HT-29 (cell line): ENCODE measurements at places on chromosomes 3 and 15. TPM values are rescaled to one million over a fixed set of nuclear protein-coding genes. Genes with fewer than 3 reads are reported as not detected.

The P2RY12 gene
- not detected in 2 replicates for total RNA-seq

The TM6SF1 gene
- not detected in 2 replicates for total RNA-seq

The DISP2 gene
- total RNA-seq = 0.81 and 1.3 TPM in 2 replicates

The SCAANT1 gene
- total RNA-seq = not detected in 2 replicates

The SYNPR gene
- not detected in 2 replicates for total RNA-seq

GRCh38 chr3:61561374-61562041 lies at the start of gene PTPRG:
PTPRG (plus strand) TSS chr3:61561571; CDS start chr3:61562288, 717 bp downstream.
- peak; percentile 16 for DNase-seq

DNA sequence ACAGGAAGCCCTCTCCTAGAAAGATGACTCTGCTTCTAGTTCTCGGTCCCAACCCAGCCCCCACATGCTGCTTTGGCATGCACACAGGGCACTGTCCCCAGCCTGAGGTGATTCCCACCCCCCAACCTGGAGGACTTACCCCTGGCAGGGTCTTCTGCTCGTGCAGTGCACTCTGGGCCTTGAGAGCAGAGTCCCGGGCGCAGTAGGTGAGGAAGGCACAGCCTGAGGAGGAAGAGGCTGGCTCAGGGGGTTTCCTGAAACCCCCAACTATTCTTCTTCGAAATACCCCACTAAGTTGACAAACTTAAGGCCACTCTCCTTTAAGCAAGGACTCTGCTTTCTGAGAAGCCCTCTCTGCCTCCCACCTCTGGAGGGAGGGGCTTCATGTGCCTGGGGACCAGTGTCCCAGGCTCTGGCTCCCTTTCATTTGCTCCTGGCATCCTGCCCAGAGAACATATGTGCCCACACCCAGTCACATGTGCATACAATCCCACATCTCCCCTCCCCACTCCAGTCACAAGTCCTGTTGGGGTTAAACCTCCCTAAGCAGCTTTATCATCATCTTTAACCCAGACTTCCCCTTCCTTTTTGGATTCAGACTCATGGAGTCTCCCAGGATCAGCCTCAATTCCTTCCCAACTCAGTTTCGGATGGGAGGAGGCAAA lies 4.1 kb downstream of the CELF6 start:
- no peak for DNase-seq

DNA sequence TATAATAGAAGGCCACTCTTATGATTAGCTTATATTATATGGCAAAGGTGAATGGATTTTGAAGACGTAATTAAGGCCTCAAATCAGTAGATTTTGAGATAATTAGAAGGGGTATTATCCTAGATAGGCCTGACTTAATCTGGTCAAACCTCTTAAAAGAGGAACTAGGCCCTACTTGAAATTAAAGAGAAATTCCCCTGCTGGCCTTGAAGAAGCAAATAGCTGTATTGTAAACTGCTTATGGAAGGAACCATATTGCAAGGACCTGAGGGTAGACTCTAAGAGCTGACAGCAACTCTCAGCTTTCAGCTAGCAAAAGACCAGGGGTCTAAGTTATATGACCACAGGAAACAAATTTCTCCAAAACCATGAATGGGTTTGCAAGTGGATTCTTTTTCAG lies 219.0 kb upstream of the ONECUT1 start:
- no peak for DNase-seq

GRCh38 chr15:29070471-29071231 lies 184.9 kb downstream of the APBA2 start:
- DNase-seq = no peak

DNA sequence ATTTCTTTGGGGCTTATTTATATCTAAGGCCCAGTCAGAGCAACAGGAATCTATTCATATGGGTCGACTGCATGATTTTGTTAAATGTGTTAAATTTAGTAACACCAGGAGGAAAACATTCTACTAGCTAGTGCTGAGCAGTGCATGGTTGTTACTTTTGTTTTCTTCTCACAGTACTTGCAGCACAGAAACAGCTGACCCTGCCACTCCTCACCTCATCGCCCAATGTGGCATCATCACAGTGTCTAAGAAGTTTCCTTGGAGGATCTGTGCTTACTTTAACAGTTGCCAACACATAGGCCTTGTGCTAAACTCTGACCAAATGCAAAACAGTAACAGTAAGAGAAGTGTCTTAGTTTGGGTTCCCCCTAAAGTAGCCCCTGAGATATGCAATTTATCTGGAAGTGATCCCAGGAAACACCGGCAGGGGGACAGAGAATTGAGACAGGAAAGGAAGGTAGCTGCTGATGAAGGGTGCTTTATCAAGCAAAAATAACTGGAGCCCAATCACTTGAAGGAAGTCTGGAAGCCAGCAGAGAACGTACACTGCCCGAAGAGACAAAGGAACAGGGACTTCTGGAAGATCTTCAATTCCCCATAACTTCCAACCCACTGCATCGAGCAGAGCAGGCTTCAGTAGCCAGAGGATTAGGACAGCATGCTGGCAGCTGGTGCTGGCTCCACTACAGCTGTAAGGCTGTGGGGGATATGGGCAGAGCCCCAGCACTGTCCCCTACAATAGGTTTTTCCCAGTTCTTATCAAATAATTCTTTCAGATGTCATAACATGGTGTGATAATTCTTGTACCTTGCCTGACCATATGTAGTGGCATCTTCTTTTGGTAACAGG lies 36.0 kb upstream of the ULK4 start:
- no peak for DNase-seq

DNA sequence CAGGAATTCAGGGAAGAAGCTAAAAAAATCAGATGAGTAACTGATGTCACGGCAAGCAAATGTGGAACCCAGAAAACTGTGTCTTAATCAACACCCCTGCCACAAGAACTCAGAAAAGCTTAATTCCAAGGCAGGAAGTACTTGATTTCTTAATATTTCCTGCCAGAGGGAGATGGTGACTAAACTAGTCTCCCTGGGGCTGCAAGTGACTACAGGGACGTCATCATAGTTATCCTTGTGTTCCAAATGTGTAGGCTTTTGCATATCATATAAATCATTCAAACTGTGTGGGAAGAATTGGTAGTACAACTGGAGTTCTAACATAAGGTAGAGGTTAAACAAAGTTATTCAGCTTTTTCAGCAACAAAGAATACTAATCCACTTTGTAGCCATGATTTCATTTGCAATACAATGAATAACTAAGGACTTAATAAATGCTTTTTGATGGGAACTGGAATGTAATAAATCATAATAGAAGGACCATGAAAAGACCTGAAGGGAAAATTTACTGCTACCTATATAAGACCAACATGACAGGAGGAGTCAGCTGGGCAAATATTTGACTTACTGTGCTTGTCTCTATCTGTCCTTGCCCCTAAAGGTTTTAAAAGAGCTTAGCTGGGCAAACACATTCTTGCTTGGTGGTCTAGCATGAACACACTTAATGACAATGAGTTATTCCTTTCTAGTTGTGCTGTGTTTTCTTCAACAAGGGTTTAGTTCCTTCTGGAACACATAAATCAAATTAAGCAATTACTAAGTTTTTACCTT lies 76.0 kb upstream of the NECTIN3 start:
- no peak for DNase-seq

DNA sequence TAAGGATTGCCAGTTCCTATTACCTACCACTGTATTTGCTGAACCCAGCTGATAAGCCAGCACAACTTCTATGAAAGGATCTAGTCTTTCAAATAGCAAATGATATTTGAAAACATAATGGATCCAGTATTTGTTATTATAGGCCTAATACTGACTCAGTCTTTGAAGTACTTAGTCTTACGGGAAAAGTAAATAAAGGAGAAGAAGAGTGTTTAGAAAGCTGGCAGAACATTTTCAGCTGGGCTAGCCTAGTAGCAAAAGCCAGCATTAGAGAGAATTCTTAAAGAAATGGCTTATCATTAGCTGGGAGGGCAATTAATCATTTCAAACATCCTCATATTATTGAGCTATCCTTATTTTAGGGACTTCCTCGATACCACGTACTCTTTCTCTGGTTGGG lies 101.4 kb upstream of the GOLIM4 start:
- no peak for DNase-seq

DNA sequence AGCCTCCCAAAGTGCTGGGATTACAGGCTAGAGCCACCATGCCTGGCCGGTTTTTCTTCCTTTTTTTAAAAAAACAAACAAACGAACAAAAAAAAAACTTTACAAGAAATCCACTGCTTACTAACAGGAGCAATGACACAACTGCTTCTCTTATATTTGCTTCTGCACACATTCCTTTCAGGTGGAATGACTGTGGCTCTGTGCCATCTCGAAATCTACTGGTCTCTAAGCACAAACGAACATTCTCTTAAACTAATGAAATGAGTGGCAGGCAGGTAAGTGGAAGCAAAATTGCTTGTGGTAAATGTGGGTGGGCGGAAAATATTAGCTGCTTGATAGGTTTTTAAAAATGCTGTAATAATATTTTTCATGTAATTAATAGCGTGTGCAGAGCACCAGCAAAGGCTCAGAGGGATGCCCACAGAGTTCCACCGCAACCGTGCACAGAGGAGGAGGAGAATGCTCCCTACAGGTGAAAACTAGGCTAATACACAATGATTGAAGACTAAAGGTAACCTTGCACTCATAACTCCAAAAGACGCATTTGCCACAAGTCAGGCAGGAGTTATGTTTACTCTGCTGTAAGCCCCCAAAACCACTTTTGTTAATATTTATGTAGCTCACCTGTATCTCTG lies 77.4 kb downstream of the LSAMP start:
- no peak for DNase-seq

DNA sequence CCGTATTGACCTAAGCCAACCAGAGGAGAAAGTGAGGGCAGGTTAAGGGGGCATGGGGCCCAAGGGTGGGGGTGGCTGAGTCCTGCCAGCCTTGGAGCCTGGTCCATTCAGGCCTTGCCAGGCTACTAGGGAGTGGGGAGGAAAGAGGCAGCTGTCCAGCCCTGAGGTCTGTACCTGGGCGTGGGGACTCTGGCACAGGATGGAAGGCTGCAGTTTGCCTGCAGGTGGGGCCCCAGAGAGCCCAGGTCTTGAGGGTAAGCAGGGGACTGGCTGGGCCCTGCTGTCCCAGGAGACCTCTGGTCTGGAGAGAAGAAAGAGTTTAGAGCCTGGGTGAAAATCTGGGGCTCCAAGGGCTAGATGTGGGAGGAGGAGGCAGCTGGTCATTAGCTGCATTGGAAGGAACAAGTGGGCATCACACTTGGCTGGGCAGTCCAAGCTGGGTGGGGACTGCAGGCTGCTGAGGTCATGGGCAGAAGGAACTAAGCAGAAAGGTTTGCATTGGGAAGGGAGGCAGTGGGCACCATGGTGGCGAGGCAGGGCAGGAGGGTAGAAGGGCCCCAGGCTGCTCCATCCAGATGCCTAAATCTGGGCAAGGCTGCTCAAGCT lies 108.4 kb downstream of the OXNAD1 start:
- DNase-seq = no peak

DNA sequence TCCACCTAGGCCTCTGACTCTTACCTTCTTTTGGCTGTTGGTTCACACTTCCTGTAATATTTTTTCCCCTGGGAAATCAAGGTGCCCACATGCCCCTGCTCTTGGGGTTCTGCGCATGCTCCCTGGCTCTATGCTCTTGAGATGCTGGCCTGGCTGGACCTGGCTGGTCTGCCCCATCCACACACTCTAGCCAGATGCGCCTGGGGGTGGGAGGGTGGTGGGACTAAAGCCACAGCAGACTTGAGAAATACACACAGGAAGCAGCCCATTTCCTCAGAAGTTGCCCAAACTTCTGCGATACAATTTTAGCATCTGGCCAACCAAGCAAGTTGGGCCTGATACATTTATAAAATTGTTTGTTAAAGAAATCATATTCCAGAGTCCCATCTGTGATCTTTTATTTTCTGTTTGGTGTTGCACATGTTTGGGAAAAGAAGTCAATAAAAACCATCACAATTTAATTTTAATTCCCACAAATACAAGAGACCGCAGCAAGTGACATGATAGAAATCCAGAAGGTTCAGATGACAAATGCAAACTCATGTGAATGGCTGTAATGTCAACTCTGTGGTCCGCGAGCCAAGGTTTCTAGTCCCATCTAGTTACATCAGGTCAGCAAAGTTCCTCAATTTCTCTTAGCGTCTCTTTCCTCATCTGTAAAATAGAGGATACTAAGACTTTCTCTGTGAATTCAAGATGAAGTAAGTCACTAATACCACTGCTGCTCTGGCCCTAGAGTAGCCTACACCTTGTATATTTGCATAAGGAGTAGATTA lies 55.9 kb upstream of the MEF2A start:
- no peak for DNase-seq
